Anterior cingulate cortex (tissue), 58 donors: ENCODE measurements at places on chromosomes 1 and 21.

GRCh38 chr1:219639876-219640577, 27.1 kb upstream of the ZC3H11B start:
- no peak for DNase-seq

DNA sequence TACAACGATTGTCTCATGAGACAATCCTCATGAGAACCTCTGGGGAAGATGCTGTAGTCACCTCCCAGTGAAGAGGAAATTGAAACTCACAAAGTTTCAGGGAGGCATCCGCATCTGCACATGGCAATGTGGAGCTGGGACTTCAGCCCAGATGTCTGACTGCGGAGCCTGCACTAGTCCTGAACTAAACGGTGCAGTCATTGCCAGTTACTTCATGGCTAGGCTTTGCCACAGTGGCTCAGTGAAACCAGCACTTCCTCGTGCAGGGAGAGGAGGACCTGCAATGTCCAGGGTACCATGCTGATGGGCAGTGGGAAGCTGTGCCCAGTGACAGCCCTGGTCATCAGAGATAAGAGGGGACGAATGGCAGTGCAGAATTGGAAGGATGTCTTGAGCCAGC, 40.7 kb upstream of the ETS2 start:
- no peak for DNase-seq

- no peak for DNase-seq
Observed at GRCh38 chr1:182368903-182369302, 22.7 kb downstream of the GLUL start.

DNA sequence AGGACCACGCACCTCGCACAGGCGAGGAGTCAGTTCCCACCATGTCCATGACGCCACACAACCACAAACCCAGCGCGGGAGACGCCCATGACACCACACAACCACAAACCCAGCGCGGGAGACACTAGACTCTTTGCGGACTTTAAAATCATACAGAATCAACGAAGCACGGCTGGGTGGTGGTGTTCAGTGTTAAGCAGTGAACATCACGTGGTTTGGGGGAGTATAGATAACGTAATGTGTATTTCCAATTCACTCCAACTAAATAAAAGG, 19.2 kb downstream of the PTTG1IP start:
- no peak for DNase-seq

DNA sequence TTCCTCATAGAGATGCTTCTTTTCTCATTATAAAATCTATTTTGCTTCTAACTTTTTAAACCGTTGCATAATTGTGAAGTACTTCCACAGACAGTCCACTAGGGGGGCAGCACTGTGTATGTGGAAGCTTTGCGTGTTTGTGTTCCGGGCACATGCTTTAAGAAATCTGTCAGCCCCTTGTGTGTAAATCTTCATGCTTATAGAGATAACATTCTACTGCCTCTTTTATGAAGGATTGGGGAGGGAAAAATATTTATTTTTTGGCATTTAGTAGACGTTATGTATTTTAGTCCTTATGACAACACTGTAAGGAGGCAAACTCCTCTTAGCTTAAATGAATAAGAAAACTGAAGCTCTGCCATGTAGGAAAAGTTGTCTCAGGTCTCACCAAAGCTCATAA, 157.3 kb upstream of the PTGFR start:
- DNase-seq = no peak

GRCh38 chr1:2014741-2015735, 4.1 kb upstream of the GABRD start:
- no peak for DNase-seq

DNA sequence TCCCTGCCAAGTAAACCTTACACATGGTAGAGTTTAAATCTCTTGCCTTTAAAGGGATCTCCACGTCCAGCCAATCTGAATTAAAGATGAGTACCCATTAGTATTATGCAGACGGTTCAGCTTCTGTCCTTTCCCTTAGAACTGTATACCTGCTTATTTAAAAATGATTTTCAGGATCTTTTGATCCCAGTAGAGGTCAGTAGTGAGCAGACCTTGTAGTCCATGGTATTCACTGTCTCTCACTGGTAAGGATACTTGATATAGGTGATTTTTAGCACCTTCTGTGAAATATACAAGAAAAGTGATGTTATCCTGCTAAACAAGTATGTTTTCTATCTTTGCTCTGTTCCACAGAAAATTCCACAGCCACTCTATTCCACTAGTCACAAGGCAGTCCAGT, 1211.6 kb upstream of the ADGRL4 start:
- no peak for DNase-seq

- DNase-seq = no peak
Observed at GRCh38 chr1:46152016-46152415, 19.6 kb upstream of the PIK3R3 start.

DNA sequence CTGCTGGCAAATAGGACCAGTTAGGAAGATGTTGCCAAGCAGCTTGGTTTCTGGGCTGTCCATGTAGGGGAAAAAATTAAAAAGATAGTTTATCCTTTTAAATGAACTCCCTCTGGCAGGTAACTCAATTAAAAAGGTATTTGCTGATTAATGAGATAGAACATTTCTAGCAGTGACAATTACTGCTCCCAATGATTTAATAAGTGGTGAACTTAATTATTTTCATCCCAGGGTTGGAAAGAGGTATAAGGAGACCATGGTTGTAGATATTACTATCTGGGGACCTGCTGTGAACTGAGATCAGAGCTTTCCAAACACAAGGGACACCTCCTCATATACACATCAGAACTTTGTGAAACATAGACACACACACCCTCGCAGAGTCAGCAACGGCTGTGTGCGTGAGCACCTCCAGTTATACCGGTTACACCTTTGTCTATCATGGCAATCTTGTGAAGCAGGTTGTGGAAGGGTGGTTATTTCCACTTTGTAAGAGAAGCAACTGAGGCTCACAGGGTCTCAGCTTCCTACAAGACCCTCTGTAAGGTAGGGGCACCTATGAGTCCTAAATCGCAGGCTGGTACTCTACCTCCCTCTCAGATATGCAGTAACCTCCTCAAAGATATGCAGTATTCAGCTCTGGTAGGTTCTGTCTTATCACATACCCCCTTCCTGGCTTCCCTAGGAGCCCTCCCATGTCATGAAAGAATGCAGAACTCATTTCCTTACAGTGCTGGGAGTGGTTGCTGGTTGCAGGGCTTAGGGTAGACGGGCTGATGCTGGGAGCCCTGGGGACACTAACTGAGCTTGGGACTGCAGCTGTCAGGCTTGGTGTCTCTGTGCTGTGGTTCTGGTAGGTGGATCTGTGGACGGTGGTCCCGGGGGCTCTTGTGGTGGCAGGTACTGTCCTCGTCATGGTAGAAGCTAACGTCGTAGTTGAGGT, 18.5 kb upstream of the MAGOH start:
- DNase-seq = no peak

DNA sequence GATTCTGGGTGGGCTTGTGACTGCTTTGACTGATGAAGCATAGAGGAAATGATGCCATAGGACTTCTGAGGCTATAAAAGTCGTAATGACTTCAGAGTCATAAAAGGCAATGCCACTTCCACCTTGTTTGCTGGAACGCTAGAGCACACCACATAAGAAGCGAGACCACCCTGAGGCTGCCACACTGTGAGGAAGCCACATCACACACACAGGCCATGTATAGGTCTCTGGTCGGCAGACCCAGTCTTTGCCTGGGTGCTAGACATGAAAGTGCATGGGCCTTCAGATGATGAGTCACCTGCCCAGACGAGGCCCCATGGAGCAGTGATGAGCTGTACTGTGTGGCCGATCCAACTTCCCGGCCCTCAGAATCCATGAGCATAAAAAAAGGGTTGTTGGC, 14.2 kb upstream of the KANK4 start:
- no peak for DNase-seq

DNA sequence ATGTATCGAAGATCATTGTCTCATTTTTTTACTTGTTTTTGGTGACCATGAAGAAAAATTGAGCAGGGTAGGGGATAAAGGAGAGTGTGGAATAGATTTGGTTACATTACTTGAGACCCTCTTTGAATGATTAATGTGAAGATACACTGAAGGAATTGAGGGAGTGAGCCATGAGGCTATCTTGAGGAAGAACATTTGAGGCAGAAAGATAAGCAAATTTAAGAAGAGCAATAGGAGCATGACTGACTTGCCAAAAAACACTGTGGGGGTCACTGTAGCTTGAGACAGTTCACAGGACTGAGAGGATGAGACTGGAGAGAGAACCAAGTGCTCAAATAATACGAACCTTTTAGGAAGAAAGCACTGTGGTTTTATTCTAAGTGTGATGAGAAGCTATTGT, 43.1 kb upstream of the PTPRC start:
- no peak for DNase-seq

DNA sequence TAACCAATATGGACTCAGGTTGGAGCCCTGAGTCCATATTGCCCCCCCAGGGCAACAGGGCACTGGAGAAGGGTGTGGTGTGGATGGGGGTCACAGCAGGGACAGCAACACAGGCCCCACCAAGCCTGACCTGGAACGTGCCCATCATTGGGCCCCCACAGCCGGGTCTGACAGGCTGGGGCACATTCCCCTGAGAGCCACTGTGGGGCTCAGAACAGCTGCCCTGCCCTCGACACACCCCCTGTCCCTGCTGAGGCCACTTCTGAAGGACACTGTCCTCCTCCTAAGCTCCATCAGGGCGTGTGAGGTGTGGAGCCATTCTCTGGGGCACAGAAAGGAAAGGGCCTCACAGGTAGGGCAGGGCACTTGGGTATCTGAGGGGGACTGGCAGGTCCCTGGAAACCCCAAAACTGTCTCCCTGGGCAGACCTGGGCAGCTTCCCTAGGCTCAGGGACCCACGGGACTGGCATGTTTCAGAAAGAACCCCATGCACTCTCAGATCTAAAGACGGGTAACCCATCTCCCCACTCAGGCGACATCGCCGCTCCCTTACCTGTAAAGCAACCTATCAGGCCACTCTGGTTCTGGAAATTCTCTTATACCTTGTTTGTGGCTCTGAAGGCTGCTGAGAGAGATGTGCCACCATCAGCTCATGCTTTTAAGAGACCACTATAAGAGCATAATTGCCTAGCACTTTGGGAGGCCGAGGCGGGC, 95.5 kb downstream of the DMRTB1 start:
- no peak for DNase-seq

DNA sequence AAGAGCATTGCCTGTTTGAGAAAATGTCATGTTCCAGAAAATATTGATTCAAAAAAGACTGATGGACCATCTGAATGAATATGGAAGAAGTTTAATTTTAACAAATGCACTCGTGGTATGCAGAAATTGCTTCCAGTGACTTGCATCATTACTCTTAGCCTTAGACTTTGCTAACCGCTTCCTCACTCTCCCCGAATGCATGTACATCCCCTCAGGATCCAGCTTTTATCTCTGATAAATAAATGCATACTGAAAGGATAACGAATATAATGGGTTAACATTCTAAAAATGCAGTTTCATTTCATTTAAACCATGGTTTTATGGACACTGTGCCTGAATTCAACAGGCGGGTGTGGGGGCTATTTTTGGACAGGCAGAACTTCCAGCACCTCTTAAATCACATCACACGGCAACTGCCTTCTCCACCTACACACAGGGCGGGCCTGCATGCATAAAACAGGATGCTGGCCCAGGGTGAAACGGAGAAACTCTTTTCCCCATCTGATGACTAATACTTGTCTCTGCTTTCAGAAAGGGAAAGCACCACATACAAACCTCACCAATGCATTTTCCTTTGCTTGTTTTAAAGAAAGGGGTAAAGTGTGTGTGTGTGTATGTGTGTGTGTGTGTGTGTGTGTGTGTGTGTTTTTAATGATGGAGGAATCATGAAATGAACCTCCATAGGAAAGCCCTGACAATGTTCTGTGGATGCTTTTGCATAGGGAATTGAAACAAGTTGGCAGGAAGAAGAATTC, 48.7 kb downstream of the SPAG17 start:
- DNase-seq = peak; percentile 2

DNA sequence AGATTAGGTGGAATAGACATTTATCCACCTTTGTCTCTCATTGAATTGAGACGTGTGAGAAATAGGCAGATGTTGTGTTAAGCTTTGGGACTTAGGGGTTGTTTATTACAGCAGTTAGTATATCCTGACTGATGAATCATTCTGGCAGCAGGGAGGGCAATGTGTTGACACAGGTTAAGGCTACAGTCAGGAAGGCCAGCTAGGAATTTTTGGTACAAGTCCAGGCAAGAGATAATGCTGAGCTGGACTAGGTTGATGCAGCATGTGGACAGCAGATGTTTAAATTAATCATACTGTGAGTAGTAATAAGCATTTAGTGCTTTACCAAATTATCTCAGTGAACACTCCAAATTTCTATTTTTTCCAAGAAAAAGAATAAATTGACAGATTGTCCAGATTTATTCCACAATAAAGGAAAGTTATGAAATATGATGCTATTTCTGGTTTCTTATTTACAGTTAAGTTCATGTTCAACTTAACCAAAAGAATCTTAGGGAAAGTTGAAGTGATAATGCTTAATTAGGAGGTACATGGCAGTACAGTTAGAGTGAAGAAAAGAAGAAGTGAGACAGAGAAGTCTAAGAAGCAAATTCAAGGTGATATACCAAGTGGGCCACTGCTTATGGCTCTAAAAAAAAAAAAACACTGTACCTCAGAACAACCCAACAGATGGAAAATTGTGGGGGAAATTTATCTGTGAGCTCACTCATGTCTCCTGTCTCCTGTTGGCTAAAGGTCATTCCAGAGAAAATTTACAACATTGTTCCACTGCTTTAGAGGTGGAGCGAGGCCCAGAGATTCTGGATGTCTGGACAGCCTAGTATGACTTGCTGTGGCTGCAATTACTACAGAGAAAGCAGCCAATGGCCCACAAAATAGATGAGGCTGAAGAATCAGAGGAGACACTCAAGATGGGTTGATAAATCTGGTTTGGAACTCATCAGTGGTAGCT, 102.7 kb upstream of the C21orf91 start:
- no peak for DNase-seq

DNA sequence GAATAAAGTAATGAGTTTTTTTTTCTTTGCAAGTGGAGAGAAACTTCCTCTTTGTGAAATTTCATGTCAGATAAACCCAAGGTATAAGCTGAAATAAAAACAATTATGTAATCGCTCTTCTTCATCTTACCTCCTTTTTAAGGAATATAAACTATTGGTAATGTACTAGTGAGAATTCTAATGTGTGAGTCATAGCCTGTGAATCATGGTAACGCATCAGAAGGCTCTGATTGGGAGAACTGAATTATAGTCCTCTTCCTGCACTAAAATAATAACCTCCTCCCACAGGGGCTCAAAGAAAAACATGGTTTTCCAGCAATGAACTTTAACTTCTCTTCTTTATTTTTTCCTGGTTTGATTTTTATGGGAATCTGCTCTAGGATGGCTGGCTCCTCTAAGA, 57.1 kb upstream of the COX20 start:
- no peak for DNase-seq

DNA sequence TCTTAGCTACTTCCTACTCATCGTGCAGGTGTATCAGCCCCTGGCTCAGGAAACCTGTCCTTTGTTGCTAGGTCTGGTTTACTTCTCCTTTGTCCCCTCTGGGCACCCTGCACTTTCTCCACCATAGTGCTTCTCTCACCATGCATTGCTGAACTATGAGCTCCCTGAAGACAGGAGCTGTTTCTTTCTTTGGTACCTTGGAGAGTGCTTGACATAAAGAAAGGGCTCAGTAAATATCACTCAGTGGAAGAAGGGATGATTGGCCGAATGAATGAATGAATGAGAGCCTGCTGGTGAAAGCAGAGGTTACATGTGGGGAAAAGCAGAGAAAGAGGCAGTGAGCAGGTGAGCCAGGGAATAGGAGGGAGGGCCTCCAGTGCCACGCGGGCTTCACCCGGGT, 9.8 kb upstream of the HMGB4 start:
- DNase-seq = no peak

- DNase-seq = no peak
Observed at GRCh38 chr1:65965112-65965996, 172.7 kb downstream of the PDE4B start.
